ENCODE measurements at places on chromosomes 16 and 17.

DNA sequence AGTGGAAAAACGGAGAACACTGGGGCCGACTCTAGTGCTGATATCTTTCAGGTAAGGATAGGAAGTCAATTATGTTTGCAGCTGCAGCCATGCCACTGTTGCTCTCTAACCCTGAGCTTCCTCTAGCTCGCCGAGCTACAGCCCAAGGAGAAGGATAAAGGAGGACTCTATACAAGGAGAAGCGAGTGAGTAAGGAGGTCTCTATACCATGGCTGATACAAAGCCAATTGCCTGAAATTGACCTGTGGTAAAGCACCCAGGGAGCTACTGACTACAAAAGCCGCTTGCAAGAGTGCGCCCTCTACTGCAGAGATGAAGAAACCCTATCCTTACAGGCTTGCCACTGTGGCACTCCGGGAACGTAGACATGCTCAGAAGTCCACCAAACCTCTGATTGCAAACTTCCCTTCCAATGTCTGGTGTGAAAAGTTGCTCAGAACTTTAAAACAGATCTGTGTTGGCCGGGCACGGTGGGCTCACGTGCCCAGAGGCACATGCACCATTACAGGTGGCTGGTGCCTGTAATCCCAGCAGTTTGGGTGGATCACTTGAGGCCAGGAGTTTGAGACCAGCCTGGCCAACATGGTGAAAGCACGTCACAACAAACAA lies 10.8 kb upstream of the SLC46A1 start:
- no peaks in the 10 kb centered on the region for H3K27me3 ChIP-seq
- no peak overlapping the region for H3K27ac ChIP-seq
- no peaks in the 10 kb centered on the region for H3K4me1 ChIP-seq
- H3K4me3 ChIP-seq = no peak overlapping the region
- DNase-seq = no peak
- no peaks in the 10 kb centered on the region for H3K36me3 ChIP-seq

GRCh38 chr16:694187-694862 lies 4.1 kb upstream of the WDR24 start:
- H3K4me1 ChIP-seq = peaks cover 50% of the 10 kb centered on the region
- H3K27ac ChIP-seq = no peak overlapping the region
- H3K4me3 ChIP-seq = peak overlapping the region; percentile 40
- DNase-seq = no peak

- H3K4me1 ChIP-seq = no peaks in the 10 kb centered on the region
- DNase-seq = no peak
These were observed 99.9 kb upstream of the CCL2 start for GRCh38 chr17:34154961-34155730.

GRCh38 chr16:47734081-47734857 lies 273.1 kb downstream of the PHKB start:
- no peaks in the 10 kb centered on the region for H3K4me1 ChIP-seq
- no peak overlapping the region for H3K27ac ChIP-seq
- no peaks in the 10 kb centered on the region for H3K27me3 ChIP-seq
- no peaks in the 10 kb centered on the region for H3K36me3 ChIP-seq
- no peak for DNase-seq
- H3K4me3 ChIP-seq = no peak overlapping the region

DNA sequence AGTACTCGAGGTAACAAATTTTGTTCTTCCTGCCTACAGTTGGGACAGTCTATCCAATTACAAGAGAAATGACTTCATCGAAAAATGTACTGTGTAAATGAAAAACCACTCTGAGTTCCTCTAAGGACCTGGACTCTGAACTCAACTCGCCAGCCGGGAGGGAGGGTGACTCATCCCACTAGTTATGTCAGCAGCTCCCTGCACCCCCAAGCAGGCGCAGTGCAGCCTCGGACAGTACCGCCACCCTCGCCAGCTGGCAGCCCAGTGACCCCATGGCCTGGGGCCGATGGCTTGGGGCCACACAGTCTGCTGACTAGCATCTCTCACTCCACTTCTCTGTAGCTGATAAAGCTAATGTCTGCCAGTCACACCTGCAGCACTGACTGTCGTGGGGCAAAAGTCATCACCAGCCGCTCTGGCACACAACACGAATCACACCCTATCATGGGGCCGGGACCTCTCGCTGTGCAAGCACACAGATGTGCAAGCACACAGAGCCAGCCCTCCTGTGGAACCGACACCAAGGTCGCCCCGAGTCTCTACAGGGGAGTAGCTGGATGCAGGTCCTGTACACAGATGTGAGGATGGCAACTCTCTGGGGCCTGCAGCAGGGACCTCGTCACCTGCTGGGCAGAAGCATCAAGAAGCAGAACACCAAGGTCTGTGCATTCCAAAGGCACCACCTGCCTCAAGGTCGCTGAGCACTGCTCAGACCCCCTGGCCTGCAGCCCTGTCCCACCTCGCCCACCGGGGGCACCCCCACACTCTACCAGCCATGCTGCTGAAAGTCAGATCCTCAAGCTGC lies 5.7 kb downstream of the CSNK1D start:
- DNase-seq = peak; percentile 96
- peaks cover 68% of the 10 kb centered on the region for H3K4me1 ChIP-seq
- no peaks in the 10 kb centered on the region for H3K36me3 ChIP-seq

DNA sequence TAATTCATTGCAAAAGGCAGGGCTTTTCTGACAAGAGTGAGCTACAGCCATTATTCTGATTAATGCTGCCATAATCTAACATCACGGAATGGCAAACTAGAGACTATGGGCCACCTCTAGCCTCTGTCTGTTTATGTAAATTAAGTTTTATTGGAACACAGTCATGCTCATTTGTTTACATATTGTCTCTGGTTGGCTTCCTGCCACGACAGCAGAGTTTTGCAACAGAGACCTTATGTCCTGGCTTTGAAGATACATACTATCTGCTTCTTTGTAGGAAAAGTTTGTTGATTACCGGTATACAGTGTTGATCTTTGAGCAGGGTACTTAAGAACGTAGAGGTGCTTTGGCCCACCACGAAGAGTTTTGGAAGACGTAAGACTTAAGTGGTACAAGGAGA lies 715.9 kb upstream of the RBFOX1 start:
- no peaks in the 10 kb centered on the region for H3K4me1 ChIP-seq
- H3K4me3 ChIP-seq = no peak overlapping the region
- no peak for DNase-seq
- H3K36me3 ChIP-seq = no peaks in the 10 kb centered on the region
- H3K27ac ChIP-seq = no peak overlapping the region
- H3K27me3 ChIP-seq = no peaks in the 10 kb centered on the region

GRCh38 chr16:31487071-31487719 lies 4.3 kb downstream of the SLC5A2 start:
- peaks cover 21% of the 10 kb centered on the region for H3K4me1 ChIP-seq
- H3K36me3 ChIP-seq = peaks cover 10% of the 10 kb centered on the region
- DNase-seq = no peak

DNA sequence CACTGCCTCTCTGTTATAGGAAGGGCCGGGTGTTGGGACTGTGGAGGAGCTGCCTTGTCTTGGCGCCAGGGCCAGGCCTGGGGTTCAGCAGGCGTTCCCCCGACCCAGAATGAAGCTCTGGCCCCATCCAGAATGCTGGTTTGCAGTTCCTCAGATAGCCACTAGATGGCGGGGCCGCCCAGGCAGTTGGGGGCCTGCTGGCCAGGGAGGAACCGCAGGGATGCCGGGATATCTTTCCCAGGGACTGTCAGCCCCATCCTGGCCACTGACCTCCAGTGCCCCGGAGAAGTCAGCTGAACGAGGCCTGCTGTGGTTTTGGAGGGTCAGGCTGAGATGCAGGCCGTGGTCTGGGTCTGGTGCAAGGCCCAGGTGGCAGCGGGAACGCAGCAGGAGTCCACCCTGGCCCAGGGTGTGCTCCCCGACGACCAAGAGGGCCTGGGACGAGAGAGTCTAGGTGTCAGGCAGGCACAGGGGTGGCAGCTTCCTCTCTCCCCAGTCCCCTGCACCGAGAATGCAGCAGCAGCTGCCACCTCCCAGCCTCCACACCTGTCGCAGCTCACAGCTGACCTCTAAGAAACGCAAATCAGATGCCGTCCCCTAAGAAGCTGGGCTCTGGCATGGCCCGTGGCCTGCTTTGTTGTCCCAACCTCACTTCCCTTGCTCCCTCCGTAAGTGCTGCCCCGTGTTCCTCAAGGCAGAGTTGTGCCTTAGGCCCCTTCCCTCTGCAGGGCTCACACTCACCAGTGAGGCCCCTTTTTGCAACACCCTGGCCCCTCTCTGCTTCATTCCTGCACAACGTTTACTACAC lies 51.2 kb downstream of the RMI2 start:
- DNase-seq = no peak
- H3K4me3 ChIP-seq = no peak overlapping the region
- H3K27ac ChIP-seq = peak overlapping the region; percentile 63
- H3K4me1 ChIP-seq = peaks cover 11% of the 10 kb centered on the region
- no peaks in the 10 kb centered on the region for H3K36me3 ChIP-seq

DNA sequence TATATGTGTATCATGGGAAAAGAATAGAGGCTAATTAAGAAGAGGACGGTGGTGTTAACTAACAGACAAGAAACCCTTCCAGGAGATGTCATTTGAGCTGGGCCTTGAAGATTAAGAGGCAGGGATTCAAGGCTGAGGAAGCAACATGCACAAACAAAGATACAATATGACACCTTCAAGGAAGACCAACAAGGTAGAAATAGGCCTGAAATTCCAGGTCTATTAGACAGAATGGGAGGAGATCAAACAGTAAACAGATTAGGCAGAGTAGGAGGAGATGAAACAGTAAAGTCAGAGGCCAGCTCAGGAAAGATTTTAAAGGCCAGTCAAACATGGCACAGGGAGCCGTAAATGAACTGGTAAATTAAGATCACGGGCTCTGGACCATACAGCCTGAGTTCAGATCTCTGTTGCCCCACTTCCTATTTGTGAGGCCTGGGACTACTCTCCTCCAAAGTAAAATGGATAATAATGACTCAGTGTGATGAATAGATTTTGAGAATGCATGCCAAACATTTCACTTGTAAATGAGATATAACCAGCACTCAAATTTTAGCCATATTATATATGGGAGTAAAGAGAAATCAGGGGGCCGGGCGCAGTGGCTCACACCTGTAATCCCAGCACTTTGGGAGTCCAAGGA lies 38.9 kb downstream of the USP31 start:
- no peaks in the 10 kb centered on the region for H3K27me3 ChIP-seq
- no peak for DNase-seq
- no peak overlapping the region for H3K4me3 ChIP-seq
- H3K36me3 ChIP-seq = peaks cover 15% of the 10 kb centered on the region
- no peak overlapping the region for H3K27ac ChIP-seq

- no peaks in the 10 kb centered on the region for H3K27me3 ChIP-seq
- H3K36me3 ChIP-seq = no peaks in the 10 kb centered on the region
- no peak overlapping the region for H3K27ac ChIP-seq
These were observed 91.3 kb downstream of the MAF start for GRCh38 chr16:79509211-79509631.

DNA sequence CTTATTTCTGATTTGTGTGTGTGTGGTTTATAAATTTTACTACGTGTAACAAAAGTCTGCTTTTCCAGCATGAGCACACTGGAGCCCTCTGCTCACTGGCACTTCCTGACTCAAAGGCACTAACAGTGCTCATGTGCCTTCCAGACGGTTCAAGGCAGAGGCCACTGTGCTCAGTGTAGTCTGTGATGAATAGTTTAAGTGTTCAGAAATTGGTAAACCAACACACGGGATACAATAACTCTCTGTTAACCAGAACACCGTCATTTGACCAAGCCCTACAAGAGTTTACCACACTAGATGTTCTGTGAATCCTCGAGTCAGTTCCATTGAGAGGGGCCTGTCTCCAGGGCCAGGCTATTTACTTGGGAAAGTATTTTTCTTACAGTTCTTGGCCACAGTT lies 191.9 kb downstream of the MRTFB start:
- DNase-seq = no peak
- H3K36me3 ChIP-seq = peaks cover 72% of the 10 kb centered on the region
- H3K27ac ChIP-seq = no peak overlapping the region
- no peaks in the 10 kb centered on the region for H3K4me1 ChIP-seq
- no peaks in the 10 kb centered on the region for H3K27me3 ChIP-seq

DNA sequence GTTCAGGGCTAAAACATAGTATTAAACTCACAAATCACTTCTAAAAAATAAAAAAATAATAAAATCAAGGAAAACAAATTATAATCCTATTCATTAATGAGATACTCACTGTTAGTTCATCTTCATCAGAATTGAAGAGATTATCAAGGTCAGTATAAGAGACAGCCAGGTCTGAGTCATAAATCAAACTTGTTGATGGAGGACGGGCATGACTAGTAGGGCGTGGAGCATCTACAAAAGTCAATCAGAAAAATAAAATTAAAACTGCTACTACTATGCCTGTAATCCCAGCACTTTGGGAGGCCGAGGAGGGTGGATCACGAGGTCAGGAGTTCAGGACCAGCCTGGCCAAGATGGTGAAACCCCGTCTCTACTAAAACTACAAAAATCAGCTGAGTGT lies 59.1 kb upstream of the INTS2 start:
- DNase-seq = no peak
- H3K36me3 ChIP-seq = no peaks in the 10 kb centered on the region
- no peaks in the 10 kb centered on the region for H3K4me1 ChIP-seq
- H3K27me3 ChIP-seq = no peaks in the 10 kb centered on the region
